Stimulated activated CD4-positive, alpha-beta T cell treated with anti-CD3 and anti-CD28 coated beads, Interleukin-1b, Interleukin-23, amount 100 ng/mL, for 1 hour (primary cell): ENCODE measurements at places on chromosomes 12 and 14.

DNA sequence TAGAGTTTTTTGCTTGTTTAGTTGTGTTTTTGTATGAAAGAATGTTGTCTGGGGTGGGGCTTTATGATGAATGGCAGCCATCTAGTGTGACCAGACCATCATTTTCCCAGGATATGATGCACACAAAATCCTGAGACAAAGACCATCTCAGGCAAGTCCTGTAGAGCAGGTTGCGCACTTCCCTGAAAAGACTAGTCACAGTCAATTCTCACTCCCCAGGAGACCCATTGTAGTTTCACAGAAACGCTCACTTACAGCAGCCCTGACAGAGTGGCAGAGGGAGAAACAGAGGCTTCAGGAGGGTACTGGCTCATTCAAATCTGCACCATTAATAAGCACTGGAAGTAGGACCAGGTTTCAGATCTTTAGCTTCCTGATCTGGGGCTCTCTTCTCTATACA lies 183.2 kb downstream of the TMEM117 start:
- no peak for DNase-seq

GRCh38 chr12:131947482-131948027 lies 2.2 kb upstream of the EP400 start:
- no peak for DNase-seq

GRCh38 chr12:88393017-88393767 lies 187.1 kb downstream of the KITLG start:
- no peak for DNase-seq

DNA sequence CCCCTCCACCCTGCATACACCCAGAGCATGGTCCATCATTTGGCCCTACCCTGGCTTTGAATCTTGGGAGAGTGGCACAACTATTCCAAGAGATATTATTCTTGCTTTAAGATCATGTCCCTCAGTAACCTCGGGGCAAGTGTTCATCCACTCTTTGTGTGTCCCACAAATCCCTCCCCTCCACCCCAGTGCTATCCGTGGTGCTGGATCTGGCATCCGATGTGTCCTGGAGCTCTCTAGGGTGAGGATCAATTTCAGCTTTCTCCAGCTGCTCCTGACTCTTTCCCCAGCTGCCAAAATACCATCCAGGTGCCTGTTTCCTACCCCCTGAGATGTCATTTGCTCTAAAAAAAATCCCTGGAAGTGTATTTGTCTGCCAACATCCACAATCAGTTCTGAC lies 64.8 kb upstream of the CMKLR1 start:
- no peak for DNase-seq

DNA sequence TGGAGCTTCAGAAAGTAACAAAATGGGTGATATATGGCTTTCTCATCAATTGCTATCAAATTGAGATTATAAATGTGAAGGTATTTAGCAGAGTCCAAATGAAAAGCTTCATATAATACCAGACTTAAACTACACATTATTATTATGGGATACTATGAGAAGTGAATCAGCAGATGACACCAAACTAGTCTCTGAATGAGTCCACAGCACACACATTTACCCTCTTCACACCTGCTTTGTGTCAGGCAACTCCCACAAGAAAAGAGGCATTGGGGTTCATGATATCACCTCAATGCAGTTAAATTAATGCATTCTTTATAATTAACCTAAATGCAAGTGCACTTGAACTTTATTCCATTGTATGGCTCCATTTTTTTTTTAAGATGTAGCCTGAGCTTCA lies 330.5 kb downstream of the BCL11B start:
- DNase-seq = no peak

DNA sequence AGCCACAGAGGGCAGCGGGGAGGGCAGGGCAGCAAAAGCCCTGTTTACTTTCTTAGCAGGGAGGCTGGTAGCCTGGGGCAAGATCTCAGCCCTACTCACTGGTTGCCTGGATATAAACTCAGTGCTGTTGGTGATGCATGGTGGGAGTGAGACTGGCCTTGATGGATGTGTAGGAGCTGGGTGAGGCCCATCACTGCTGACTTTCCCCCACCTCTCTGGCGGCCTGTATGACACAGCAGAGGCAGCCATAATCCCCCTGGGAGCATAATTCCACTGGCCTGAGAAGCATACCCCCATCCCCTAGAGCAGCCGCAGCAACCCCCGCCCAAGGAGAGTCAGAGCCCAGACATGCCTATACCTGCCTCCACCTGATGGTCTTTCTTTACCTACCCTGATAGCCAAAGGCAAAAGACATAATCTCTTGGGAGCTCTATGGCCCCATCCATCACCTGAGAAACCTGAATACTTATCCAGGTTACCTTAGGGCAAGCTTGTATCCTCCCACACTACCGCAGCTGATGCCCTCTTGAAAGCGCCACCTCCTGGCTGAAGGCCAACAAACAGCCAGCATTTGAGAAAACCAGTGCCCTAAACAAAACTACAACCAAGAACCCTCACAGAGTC lies 59.3 kb downstream of the DNAI7 start:
- DNase-seq = no peak

DNA sequence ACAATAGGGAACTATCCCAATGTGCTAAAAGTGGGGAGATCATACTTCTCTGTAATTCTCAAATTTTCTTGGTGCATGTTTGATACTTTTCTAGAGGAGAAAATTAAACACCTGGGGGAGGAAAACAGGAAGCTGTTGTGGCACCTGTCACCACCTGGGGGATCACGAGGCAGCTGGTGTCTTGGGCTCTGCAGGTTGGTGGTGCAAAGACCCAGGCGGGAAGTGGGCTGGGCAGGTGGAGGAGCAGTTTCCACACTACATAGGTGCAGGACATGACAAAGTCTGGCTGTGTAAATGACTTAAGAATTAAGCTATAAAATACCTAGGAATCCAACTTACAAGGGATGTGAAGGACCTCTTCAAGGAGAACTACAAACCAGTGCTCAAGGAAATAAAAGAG lies 23.2 kb downstream of the PEX5 start:
- no peak for DNase-seq

DNA sequence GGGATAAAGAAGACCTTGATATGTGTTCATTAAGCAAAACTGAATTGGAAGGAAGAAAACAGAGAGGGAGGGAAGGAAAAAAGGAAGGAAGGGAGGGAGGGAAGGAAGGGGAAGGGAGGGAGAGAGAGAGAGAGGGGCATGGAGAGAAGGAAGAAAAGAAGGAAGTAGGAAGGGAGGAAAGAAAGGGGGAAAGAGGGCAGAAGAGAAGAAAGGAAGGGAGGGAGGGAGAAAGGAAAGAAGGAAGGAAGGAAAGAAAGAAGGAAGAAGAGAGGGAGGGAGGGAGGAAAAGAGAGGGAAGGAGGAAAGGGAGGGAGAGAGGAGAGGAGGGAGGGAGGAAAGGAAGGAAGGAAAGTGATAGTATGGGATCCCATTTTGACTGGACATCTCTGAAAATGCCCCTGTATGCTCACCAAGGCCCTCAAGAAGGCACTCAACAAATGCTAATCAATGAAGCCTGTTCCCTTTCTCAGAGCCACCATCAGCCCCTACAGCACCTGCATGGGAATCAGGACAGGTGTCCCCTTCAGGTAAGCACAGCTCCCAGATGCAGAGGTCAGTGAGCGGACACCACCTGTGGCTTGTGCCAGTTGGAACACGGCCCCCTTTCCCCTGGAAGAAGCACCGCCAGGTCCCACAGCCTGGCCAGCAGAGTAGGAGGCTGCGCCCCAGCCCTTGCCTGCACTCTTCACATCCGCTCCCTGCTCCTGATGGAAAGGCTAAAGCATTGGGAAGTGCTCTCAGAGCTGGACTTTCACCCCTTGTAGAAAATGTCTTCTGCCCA lies 161.4 kb upstream of the DIO3 start:
- DNase-seq = no peak

DNA sequence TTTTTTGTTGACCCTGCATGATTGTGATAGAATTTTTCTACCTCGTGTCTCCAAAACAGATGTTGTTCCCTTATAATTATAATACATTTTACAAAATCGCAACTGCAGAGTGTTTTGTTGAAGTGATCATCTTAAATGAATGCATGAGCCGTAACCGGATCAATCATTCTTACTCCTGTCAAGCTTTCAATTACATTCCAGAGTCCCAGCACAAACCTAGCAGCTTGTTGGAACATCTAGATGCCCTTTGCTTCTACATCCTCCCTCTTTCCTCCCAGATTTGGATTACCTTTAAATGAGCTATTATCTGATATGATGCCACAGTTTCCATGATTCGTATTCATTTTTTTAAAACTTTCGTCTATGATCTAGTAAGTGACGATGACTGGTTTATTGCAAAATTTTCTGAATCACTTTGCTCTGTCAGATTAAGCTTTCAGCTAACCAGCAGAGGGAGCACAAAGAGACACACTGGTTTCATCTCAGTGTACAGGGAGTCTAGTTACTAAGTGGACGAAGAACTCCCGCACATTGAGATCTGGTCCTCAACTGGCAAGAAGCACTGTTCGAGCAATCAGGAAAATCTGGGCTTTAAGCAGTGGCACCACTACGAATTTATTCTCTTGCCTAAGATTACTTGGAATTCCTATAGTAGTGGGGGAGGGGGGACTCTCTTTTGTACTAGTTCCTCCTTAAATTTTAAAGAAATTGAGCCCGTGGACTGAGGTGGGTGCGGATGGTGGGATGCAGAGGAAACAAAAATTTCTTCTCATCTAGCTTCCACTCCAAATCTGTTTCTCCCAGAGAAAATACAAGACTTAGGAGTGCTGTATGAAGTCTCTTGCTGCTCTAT lies 40.9 kb downstream of the TSHR start:
- DNase-seq = no peak

DNA sequence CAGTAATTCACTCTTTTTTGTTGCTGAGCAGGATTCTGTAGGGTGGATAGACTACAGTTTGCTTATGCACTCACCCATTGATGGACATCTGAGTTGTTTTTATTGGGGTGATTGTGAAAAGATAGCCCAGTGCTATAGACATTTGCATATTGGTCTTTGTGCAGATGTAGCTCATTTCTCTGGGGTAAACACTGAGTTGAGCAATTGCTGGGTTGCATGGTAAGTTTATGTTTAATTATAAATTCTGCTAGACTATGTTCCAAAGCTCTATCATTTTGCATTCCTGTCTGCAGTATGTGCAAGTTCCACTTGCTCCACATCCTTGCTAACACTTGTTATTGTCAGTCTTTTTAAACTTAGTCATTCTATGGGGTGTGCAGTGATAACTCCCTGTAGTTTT lies 65.4 kb upstream of the RFLNA start:
- no peak for DNase-seq

GRCh38 chr12:92226071-92226661 lies 80.5 kb upstream of the BTG1 start:
- no peak for DNase-seq

DNA sequence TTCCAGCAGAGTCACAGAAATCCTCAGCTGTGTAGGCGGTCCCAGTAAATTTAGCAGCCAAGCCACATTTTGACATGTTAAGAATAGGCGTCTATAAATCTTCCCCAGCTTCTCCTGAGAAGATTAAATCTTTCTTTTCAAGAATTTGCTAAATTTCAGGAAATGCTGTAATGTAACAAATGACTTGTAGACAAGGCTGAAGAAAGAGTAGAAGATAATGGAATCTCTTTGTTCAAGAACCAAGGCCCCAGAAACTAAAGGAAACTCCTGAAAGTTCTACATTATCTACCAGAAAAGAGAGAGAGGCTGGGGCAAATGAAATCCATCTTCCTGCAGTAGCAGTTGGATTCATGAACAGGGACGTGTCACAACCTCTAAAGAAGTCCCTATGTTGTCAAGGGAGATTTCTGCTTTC lies 760.3 kb downstream of the NOVA1 start:
- DNase-seq = no peak

DNA sequence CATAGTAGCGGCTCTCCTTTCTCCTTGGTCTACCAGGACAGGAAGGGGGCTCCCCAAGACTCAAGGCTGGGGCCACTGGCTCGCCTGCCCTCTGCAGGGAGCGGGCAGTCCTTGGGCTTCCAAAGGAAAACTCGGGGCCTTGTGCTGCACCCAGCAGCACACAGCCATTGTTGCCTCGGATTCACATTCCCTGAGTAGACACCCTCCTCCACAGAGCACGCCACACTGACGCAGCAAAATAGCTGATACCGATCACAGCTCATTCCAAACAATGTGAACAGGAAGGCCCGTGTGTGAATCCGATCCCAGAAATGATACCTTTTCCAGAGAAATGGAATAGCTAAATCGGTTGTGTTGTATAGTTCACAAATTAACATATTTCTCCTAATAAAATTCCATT lies 65.1 kb upstream of the DYNC1H1 start:
- no peak for DNase-seq

DNA sequence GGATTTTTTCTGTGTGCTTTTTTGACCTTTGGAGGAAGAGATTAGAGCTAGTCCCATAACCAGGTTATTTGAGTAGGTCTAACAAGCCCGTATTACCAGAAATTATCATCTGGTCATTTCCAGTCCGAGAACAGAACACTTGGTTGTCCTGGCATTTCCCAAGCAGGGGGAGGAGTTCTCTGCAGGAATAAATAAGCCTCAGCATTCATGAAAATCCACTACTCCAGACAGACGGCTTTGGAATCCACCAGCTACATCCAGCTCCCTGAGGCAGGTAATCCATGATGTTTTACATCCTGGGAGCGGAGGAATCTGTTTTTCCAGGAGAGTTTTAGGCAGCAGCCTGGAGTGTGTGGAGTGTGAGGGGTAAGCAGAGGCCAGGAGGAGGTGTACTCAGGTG lies at the start of gene SERPINA3:
Gene SERPINA3, plus strand, starts transcription at position 218 of the 400 bp plus-strand sequence. CDS start 2,051 bp downstream, outside the sequence.
- DNase-seq = no peak

DNA sequence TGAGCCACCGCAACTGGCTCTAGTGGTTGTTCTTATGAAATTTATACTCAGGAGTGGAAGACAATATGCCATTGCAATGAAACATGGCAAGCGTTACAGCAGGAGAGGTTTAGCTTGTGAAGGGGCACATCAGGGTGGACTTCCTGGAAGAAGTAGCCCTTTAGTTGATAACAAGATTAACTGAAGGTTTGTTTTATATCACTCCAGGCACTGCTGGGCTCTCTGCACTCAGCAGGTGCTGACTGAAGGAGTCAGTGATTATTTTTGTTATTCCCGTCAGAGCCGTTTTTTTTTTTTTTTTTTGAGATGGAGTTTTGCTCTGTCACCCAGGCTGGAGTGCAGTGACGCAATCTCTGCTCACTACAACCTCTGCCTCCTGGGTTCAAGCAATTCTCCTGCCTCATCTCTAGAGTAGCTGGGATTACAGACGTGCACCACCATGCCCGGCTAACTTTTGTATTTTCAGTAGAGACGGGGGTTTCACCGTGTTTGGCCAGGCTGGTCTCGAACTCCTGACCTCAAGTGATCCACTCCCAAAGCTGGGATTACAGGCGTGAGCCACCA lies 17.6 kb upstream of the GPR68 start:
- DNase-seq = no peak

- DNase-seq = no peak
These were observed 133.2 kb downstream of the MGAT4C start for GRCh38 chr12:86122846-86123468.

GRCh38 chr12:29187756-29188155 lies 38.7 kb downstream of the FAR2 start:
- DNase-seq = no peak

DNA sequence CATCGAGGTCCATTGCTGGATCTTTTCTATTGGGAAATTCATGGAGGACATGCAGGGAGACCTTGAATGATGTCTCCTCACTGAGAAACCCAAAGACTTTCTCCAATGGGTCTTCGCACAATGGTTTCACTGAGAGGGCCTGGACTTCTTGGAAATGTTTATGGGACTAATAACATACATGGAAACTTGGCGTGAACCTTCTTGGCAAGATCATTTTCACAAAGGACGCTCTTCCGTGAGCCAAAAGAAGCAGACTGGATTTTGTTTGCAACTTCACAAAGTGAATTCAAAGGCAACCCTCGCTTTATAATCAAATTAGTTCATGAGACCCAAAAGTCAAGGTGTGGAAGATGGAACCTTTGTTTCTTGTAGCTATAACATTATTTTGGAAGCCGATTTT lies 154.4 kb downstream of the TMEM132C start:
- DNase-seq = no peak
